ENCODE measurements at places on chromosomes 5 and 9.
A peak's percentile ranks its signal among the peaks of the same experiment; 100 is the strongest.

- DNase-seq = no peak
Observed at GRCh38 chr9:21825637-21826036, 23.2 kb downstream of the MTAP start.

DNA sequence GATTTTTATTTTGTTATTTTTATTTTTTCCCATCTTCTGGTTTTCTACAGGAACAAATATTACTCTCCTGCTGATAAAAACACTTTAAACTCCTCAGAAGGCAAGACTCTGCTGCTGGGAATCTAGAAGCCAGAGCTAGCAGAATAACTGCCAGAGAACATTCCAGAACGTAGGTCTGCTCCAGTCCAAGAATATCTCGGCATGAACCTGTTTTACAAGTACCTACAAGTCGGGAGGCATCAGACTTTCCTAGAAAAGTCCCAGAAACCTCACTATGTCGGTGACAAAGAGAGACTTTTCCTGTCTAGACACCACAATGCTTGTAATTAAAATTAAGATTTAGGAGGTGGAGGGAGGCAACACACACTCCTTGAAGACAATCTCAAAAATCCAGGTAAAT is 41.4 kb downstream of the FABP6 start:
- DNase-seq = no peak

DNA sequence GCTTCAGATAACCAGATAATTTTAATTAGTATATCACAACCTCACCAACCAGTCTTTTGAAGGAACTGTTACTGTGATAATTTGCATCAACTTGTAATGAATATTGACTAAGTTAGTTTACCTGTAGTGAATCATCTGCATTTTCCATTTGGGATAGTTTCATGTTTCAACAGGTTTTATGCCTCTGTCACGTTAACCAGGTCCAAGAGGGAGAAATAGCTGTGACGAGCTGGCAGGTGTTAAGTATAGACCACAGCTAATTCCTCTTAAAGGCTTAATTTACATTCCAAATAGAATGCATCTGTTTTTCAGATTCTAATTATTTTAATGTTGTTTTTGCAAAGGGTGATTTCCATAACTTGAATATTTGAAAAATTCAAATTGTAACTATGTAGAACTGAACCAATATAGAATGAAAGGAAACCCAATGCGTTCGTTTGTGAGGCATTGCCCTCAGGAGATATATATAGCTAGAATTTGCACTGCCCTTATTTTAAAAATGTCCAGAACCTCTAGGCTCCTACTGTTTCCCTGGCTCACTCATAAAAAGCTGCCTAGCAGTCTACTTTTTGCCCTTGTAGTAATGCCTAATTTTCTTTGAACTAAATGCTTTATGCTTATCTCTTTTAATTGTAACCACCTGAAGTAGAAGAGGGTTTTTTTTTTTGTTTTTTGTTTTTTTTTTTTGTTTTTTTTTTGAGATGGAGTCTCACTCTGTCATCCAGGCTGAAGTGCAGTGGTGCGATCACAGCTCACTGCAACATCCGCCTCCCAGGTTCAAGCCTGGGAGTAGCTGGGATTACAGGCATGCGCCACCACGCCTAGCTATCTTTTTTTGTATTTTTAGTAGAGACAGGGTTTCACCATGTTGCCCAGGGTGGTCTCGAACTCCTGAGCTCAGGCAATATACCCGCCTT is 270.5 kb downstream of the SMARCA2 start:
- DNase-seq = no peak

DNA sequence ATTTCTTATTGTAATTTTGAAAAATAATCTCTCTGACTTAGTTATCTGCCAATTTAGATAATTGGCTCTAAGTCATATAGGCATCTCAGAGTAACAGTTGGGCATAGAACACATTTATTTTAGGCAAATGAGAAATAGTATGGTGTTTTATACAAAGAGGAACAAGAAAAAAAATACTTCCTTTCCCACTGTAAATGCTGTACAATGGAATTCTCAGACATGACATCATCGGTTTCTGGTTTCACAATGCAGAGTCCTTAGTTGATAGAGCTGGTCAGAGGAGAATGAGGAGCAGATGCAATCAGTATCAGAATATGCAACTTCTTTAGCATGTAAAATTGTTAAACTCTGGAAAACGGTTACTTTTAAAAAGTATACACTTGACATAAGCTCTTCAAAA is 49.4 kb downstream of the PLK2 start:
- DNase-seq = peak; percentile 83

- peak; percentile 44 for DNase-seq
Observed at GRCh38 chr5:172834415-172835289, 601 bp downstream of the ERGIC1 start.

- no peak for DNase-seq
Observed at GRCh38 chr9:136645903-136646754, 16.6 kb upstream of the EGFL7 start.

- no peak for DNase-seq
Observed at GRCh38 chr5:87242242-87242641, 25.4 kb upstream of the RASA1 start.

DNA sequence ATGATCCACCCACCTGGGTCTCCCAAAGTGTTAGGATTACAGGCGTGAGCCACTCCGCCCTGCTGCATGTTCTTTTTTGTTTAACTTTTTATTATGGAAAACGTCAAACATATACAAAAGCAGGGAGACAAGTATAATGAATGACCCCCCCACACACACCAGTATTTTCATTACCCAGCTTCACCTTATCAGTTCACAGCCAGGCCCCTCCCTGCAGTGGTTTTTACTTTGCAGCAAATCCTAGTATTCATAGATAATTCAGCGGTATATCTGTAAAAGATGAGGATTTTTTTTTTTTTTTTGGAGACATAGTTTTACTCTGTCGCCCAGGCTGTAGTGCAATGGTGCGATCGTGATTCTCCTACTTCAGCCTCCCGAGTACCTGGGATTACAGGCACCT is 2.3 kb downstream of the POMT1 start:
- DNase-seq = no peak

DNA sequence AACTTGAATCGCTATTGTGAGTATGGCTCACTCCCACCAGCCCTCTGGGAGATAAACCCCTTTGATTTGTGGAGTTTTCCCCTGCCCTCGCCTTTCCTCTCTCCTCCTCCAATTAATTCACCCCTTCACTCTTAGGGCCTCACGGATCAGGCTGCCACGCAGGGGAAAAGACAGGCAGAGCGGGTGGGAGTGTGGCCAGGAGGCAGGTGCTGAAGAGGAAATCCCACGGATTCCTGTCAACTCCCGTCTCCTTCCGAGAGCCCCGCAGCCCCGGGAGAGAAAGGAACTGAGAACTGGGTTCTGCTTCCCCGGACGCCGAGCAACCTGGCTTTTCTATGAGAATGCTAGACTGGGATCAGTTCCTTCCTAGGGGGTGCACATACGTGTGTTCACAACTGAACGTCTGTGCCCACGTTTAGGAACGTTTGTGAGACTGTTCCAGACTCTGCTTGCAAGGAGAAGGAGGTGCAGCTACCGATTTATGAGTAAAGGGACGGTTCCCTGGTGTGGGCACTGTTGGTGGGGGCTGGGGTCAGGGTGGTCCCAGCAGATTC is 314.5 kb upstream of the TLE4 start:
- peak; percentile 78 for DNase-seq

DNA sequence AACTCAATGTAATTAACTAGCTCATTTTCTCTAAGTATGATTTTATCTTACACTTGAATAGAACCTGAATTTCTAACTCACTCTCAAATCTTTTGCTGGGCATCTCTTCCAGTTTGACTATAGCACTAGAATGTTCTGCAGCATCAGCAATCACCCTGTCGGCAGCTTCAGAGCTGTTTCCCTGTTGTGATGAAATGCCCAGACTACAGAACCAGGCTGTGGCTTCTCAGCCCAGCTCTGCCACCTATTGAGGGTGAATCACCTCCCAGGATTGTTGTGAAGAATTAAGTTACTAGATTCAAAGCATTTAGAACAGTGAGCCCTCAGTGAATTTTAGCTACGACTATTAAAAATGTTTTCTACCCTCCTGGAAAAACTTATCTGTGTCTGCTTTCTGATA is 90.4 kb upstream of the ANKRD55 start:
- DNase-seq = peak; percentile 90

DNA sequence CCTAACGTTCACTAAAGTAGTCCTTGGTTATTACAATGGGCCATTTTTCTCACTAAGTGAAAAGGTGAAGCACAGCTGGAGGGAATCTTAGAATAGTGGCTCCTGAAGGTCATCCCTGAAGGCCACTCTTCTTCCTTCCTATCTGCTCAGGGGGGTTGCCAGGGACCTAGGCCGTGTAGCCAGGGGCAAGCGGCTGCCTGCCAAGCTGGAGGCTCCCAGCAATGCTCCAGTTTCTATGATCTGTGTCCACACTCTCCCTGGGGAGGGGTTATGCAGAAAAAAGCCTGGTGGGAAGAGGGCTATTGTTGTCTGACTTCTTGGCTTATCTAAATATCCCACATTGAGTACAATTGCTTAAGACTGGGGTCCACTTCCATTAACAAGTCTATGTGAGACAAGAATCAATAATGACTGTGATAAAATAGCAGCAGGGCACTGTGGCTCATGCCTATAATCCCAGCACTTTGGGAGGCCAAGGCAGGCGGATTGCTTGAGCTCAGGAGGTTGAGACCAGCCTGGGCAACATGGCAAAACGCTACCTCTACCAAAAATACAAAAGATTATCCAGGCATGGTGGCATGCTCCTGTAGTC is 3.8 kb downstream of the NMRK1 start:
- no peak for DNase-seq

DNA sequence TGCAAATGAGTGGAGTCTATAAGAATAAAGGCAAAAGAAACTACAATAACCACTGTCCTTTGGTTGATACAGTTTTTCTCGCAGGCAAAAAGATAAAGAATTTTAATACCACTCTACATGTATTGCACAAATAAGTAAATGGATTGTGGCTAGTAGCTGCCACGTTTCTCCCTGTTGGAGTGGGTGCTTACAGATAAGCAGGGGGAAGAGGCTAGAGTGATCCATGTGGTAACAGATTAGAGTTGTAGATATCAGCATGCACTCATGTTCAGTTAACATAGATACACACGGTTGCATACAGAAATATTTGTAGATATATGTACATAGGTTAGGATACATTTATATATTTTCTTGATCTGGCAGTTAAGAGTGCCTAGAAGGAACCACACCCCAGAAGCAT is 179.5 kb downstream of the ARHGEF28 start:
- DNase-seq = no peak

- peak; percentile 87 for DNase-seq
Observed at GRCh38 chr5:121189342-121190305, 662.1 kb upstream of the FTMT start.

DNA sequence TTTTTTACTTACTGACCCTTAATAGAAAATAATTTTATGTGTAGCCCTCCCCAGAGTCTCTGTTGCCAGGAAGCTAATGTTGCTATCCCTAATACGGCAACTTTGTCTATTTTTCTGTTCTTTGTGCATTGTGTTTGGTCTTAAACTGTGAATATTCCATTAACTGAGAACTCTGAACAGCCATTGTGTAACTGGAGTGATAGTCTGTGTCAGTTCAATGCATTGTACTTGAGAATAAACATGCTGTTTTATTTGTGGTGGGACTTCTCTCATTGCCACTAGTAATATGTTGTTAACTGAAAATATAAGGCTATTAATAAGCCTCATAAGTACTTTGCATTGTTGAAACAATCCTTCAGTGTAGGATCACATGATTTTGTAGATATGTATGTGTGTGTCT is 278.3 kb upstream of the DMRT1 start:
- DNase-seq = no peak

- peak; percentile 68 for DNase-seq
Observed at GRCh38 chr5:74042959-74043358, 417.0 kb downstream of the ARHGEF28 start.

DNA sequence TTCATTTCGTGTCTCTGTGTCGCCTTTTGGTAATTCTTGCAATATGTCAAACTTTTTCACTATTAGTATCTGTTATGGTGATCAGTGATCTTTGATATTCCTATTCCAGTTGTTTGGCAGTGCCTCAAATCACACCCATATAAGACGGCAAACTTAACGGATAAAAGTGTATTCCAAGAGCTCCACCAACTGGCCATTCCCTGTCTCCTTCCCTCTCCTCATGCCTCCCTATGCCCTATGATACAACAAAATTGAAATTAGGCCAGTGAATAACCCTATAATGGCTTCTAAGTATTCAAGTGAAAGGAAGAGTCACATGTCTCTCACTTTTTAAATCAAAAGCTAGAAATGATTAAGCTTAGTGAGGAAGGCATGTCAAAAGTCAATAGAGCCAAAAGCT is 74.8 kb downstream of the CDK5RAP2 start:
- no peak for DNase-seq

GRCh38 chr9:75121914-75122558 is 33.7 kb downstream of the OSTF1 start:
- no peak for DNase-seq

GRCh38 chr9:22829236-22829635 is 382.6 kb downstream of the DMRTA1 start:
- DNase-seq = no peak

GRCh38 chr5:151718153-151718552 is 31.4 kb upstream of the SPARC start:
- DNase-seq = no peak

DNA sequence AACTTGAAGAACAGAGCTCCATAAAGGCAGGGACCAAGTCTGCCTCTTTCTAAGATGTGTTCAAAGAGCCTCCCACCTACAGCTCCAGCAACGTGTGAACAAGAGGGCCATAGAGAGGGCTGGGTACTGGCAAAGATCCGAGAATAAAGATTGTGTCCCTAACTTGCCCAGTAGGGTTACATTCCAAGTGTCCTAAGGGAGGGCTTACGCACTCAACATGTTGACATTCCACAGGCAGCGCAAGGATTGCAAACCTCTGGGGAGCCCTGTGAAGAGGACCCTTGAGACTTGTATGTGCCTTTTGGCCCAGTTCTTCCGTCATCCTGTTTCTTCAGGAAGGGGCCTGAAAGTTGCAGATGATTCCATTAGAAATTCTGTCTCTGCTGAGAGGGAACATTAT is 48.2 kb upstream of the ENTREP1 start:
- no peak for DNase-seq

GRCh38 chr5:45622365-45622764 is 73.8 kb downstream of the HCN1 start:
- no peak for DNase-seq

- no peak for DNase-seq
Observed at GRCh38 chr5:170296935-170297588, 515 bp downstream of the LCP2 start.

- no peak for DNase-seq
Observed at GRCh38 chr9:93902051-93902779, 52.9 kb downstream of the BARX1 start.

GRCh38 chr9:5499889-5500398 is 10.4 kb upstream of the PDCD1LG2 start:
- peak; percentile 69 for DNase-seq

- DNase-seq = no peak
Observed at GRCh38 chr5:4362411-4362810, 766.8 kb downstream of the IRX1 start.

GRCh38 chr9:63817622-63818518 is 1467.1 kb downstream of the FOXD4L5 start:
- DNase-seq = peak; percentile 62

GRCh38 chr5:72082048-72082447 is 25.2 kb upstream of the MAP1B start:
- DNase-seq = no peak
